ENCODE measurements at places on chromosomes 1 and 21.

GRCh38 chr1:31548907-31549808, 27.2 kb upstream of the TINAGL1 start:
- peaks cover 2% of the 10 kb centered on the region for H3K4me1 ChIP-seq
- H3K36me3 ChIP-seq: no peaks in the 10 kb centered on the region
- peak overlapping the region; percentile 36 for H3K4me3 ChIP-seq
- H3K27me3 ChIP-seq: no peaks in the 10 kb centered on the region

- no peaks in the 10 kb centered on the region for H3K4me1 ChIP-seq
- H3K36me3 ChIP-seq: no peaks in the 10 kb centered on the region
- no peak overlapping the region for H3K4me3 ChIP-seq
- H3K27me3 ChIP-seq: peaks cover 9% of the 10 kb centered on the region
Observed at GRCh38 chr1:156848461-156849150, 10.3 kb downstream of the INSRR start.

- H3K4me3 ChIP-seq: no peak overlapping the region
- H3K4me1 ChIP-seq: peaks cover 2% of the 10 kb centered on the region
- no peaks in the 10 kb centered on the region for H3K36me3 ChIP-seq
- DNase-seq: no peak
- H3K27me3 ChIP-seq: no peaks in the 10 kb centered on the region
- H3K27ac ChIP-seq: no peak overlapping the region
Observed at GRCh38 chr1:43849670-43850069, 83.9 kb upstream of the ARTN start.

GRCh38 chr21:19712441-19712840, 1285.8 kb upstream of the NCAM2 start:
- H3K27me3 ChIP-seq: no peaks in the 10 kb centered on the region
- H3K27ac ChIP-seq: no peak overlapping the region
- no peaks in the 10 kb centered on the region for H3K4me1 ChIP-seq
- H3K36me3 ChIP-seq: no peaks in the 10 kb centered on the region
- DNase-seq: no peak
- H3K4me3 ChIP-seq: no peak overlapping the region

DNA sequence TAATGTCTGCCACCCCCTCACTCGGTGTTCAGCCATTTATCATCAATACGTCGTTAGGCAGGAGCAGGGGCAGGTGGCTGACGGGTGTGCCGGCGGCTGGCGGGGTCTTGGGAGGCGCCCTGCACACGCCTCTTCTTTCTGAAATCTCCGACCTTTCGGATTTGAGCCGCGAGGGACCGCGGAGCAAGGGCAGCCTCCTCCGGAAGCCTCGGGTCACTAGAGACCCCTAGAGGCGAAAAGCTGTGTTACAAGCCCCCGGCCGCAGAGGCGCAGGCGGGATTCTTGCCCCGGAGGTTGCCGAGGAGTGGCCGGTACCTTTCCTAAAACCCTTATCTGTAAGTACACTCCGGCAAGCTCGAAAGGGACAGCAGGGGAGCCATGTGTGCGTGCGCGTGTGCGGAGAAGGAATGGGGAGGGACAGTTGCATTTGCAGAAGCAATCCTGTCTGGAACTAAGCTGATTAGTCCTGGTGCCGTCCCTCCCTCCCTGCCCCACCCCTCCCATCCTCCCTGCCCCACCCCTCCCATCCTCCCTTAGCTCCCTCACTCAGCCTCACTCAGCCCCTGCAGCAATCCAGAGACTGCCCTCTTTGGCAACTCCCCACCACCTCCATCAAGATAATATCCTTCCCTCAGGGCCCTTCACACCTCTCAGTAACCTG, 11.0 kb downstream of the BRINP2 start:
- H3K27me3 ChIP-seq: no peaks in the 10 kb centered on the region
- no peaks in the 10 kb centered on the region for H3K4me1 ChIP-seq
- peak overlapping the region; percentile 17 for H3K4me3 ChIP-seq
- H3K36me3 ChIP-seq: no peaks in the 10 kb centered on the region
- H3K27ac ChIP-seq: no peak overlapping the region

- no peaks in the 10 kb centered on the region for H3K27me3 ChIP-seq
- H3K36me3 ChIP-seq: peaks cover 64% of the 10 kb centered on the region
- H3K4me1 ChIP-seq: peaks cover 35% of the 10 kb centered on the region
- H3K4me3 ChIP-seq: no peak overlapping the region
Observed at GRCh38 chr1:27551170-27551952, 52.6 kb downstream of the AHDC1 start.

DNA sequence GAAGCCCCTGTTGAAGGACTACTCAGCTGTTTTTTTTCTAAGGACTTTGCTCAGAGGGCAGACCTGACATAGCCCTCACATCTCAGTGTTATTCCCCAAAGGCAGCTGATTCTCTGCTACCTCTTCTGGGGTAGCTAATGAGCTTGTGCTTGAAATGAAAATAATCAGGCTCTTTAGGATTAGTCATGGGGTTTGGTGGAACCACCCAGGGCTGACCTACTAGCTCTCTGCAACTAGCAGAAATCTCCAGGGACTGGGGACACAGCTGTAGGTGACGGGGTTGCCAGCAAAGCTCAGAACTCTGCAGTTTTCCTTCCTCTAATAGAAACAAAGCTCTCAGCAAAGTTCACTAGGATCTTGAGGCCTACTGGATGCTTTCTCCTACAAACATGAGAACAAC, 106.4 kb upstream of the BCL9 start:
- no peaks in the 10 kb centered on the region for H3K36me3 ChIP-seq
- H3K27ac ChIP-seq: no peak overlapping the region
- no peaks in the 10 kb centered on the region for H3K4me1 ChIP-seq
- H3K4me3 ChIP-seq: no peak overlapping the region
- no peaks in the 10 kb centered on the region for H3K27me3 ChIP-seq

GRCh38 chr1:17441265-17441992, 2.0 kb upstream of the RCC2 start:
- H3K36me3 ChIP-seq: no peaks in the 10 kb centered on the region
- H3K4me1 ChIP-seq: peaks cover 8% of the 10 kb centered on the region
- H3K27me3 ChIP-seq: no peaks in the 10 kb centered on the region
- H3K27ac ChIP-seq: no peak overlapping the region
- DNase-seq: no peak
- H3K4me3 ChIP-seq: no peak overlapping the region

DNA sequence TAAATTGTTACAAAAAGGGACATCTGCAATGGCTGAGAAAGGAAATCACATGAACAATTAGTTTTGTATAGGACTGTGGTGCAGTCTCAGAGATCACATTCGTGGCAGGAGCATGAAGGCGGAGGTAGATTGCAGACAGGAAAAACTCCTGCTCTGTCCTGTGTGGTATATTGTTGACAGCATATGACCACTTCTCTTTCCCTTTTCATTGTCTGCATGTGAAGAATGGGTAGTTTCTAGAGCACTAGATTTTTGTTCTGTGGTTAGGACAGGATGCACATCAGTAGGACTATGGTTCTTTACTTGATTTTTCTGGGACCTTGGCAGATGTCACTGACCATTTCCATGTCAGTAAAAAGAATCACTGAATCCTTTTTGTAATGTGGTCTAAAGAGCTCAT, 625.9 kb upstream of the PKN2 start:
- H3K4me3 ChIP-seq: no peak overlapping the region
- DNase-seq: no peak
- H3K27me3 ChIP-seq: no peaks in the 10 kb centered on the region
- H3K36me3 ChIP-seq: no peaks in the 10 kb centered on the region
- H3K4me1 ChIP-seq: no peaks in the 10 kb centered on the region

DNA sequence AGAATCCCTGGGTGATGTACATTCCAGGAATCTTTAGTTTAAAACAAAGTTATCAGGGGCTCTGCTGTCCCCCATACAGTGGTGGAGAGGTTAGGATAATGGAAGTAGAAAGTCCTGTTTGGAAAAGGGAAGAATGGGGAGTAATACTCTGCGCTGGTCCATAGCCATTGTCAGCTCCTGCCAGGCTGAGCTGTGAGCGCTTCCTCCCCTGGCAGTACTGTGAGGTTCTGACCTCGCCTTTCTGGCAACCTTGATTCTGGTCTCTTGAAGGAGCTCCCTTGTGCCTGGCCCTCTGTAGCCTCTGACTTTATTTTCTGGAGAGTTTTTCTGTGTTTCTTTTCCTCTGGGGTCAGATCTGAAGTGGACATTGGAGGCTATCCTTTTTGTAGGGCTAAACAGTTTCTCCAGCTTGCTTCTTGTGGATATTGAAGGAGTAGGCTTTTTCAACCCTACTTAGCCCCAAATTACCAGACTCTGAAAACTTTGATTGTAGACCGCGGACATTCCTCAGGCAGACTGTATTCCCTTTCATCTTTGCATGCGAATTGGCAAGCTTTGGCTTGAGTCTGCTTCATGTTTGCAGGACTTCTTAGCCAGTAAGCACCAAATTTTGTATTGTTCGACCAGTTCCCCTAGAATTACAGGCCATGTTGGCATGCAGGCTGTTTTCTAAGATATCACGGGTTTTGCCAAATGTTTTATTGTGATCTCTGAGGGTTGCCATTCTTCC, 13.8 kb downstream of the UBE4B start:
- peak overlapping the region; percentile 14 for H3K4me3 ChIP-seq
- H3K4me1 ChIP-seq: peaks cover 27% of the 10 kb centered on the region
- DNase-seq: no peak
- peaks cover 17% of the 10 kb centered on the region for H3K36me3 ChIP-seq
- H3K27me3 ChIP-seq: no peaks in the 10 kb centered on the region
- peak overlapping the region; percentile 68 for H3K27ac ChIP-seq

DNA sequence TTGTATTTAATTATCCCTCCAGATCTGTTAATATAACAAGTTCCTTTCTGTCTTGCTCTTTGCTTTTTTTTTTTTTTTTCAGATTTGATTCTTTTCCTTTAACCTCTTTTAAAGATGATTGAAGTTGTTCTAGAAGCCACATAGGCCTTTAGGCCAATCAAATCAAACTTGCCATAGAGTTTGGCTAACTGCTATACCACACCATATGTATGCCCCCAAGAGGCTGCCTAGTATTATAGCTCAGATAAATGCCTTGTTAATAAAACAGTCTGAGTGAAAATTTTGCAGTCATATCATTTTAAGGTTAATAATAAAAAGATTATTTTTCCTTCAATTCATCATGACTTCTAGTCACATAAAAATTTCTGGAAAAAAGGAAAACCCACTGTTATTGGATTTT, 696.0 kb upstream of the CHRM3 start:
- DNase-seq: no peak
- H3K4me1 ChIP-seq: no peaks in the 10 kb centered on the region
- no peaks in the 10 kb centered on the region for H3K36me3 ChIP-seq
- H3K27me3 ChIP-seq: no peaks in the 10 kb centered on the region
- H3K4me3 ChIP-seq: no peak overlapping the region

- H3K36me3 ChIP-seq: no peaks in the 10 kb centered on the region
- no peak for DNase-seq
- H3K4me1 ChIP-seq: peaks cover 5% of the 10 kb centered on the region
- no peak overlapping the region for H3K27ac ChIP-seq
Observed at GRCh38 chr1:2821966-2822620, 20.6 kb upstream of the TTC34 start.

- H3K36me3 ChIP-seq: no peaks in the 10 kb centered on the region
- H3K27me3 ChIP-seq: no peaks in the 10 kb centered on the region
- H3K27ac ChIP-seq: no peak overlapping the region
Observed at GRCh38 chr1:204946640-204947039, 76.0 kb downstream of the NFASC start.

DNA sequence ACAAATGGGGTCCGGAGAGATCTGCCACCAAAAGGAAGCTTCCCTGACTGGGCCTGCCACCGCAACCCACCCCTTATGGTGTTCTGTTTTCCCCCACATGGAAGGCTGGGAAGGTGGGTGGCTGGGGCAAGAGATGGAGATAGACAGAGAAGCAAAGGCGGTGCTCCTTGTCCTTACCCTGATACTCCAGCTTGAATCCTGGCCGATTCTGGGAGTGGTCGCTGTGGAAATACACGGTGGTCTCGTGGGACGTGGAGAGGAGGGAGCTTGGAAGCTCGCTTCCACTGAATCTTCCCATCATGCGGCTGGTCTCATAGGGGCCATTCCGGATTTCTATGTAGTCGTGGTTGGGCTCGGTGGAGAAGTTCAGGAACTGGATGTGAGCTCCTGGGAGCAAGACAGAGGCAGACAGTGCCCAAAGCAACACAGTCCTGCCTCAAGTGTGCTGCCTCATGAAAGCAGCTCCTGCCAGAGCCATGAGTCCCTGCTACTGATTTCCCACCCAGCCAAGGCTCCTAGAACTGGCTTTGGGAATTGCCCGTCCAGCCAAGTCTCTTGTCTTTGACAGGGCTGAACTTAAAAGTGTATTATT, 138.5 kb downstream of the ZSCAN20 start:
- no peaks in the 10 kb centered on the region for H3K36me3 ChIP-seq
- no peak for DNase-seq
- H3K27ac ChIP-seq: peak overlapping the region; percentile 31
- no peaks in the 10 kb centered on the region for H3K27me3 ChIP-seq
- no peak overlapping the region for H3K4me3 ChIP-seq

DNA sequence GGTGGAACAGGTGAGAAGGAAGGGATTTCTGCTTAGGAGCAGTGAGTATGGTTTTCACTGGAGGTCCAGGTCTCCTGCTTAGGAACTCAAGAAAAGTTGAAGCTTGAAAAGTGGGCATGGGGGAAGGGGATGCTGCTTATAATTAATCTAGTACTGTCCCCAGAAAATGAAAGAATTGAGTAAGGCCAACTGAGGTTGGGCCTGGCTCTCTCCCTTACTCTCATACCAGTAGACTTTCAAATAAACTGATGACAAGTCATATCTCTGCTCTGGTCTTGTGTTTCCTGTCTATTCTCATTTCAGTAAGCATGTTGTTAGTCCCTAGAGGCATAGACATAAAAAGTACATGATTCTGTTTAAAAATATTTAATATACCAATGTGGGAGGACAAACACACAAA, 26.4 kb downstream of the CD48 start:
- H3K27ac ChIP-seq: no peak overlapping the region
- no peaks in the 10 kb centered on the region for H3K27me3 ChIP-seq
- H3K4me1 ChIP-seq: no peaks in the 10 kb centered on the region
- no peaks in the 10 kb centered on the region for H3K36me3 ChIP-seq
- DNase-seq: no peak
- H3K4me3 ChIP-seq: no peak overlapping the region

DNA sequence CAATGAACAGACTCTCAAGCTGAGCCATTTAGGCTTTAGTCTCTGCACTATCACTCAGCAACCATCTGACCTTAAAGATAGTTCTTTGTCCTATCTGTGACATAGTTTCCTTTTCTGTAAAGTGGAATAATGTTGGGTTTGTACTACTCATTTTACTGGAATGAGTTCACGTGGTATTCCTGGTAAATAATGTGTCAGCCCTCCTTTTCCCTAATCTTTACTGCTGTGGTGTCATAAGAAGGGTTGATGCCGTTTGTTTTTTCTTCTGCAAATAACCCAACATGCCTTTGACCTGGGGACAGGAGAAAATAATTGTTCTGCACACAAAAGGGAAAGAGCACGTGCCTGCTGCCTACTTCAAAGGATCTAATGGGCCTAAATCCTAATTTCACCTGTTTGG, 297.8 kb downstream of the BRINP3 start:
- no peak overlapping the region for H3K4me3 ChIP-seq
- DNase-seq: no peak
- H3K27ac ChIP-seq: no peak overlapping the region
- H3K4me1 ChIP-seq: no peaks in the 10 kb centered on the region

GRCh38 chr1:32632829-32633228, 17.5 kb downstream of the ZBTB8OS start:
- H3K27me3 ChIP-seq: no peaks in the 10 kb centered on the region
- peaks cover 26% of the 10 kb centered on the region for H3K36me3 ChIP-seq
- H3K4me3 ChIP-seq: no peak overlapping the region
- DNase-seq: no peak
